ENCODE measurements at places on chromosomes 2 and 18.
A peak's percentile ranks its signal among the peaks of the same experiment; 100 is the strongest.

DNA sequence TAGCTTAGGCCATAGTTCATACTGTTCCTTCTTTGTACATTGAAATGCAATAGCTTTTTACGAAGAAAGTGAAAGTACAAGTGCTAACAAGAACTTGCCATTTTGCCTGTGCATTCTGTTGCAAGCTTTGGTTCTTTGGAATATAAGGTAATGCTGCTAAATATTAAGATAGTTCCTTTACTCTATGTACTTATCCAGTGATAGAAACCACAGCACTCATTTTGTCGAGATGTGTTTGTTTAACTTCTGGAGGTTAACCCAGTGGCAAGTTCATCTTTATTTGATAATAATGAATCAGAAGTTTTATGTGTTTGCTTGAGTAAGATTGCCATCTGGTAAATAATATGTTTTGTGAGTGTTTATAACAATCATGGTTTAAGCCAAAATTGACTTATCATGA lies 373.1 kb upstream of the FANCL start:
- no peak for DNase-seq

DNA sequence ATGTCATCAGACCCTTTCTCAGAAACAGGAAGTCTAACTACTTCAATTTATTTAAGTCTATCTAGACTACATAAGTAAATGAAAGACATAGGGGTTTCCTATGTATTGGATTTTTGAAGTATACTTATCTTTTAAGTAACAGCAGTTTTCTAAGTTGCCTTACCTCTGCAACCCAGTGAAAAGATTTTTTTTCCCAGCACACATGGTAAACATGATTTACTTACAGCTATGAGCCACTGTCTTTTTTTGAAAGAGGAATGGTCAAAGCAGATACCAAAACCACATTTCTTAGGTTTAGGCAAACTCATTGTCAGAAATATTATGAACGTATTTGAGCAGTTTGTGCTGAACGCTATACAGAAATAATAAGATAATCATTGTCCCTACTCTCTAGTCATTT lies 78.7 kb upstream of the OTX1 start:
- no peak for DNase-seq

DNA sequence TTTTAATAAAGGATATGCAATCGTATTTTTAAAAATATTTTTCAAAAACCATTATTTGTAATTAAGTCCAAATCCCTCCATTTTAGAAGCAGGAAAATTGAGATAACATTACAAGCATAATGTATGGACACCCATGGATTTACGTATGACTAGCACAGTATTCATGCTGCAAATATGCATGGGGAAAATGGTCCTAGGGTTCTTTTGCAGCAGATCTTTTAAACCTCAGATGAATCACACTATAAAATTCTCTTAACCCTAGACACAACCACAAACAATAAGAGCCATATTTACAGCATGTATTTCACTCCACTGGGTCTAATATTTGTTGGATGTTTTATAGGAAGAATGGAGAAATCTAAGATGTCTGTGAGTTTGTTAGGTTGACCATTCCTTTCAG lies 453.4 kb downstream of the TGIF1 start:
- DNase-seq: no peak

DNA sequence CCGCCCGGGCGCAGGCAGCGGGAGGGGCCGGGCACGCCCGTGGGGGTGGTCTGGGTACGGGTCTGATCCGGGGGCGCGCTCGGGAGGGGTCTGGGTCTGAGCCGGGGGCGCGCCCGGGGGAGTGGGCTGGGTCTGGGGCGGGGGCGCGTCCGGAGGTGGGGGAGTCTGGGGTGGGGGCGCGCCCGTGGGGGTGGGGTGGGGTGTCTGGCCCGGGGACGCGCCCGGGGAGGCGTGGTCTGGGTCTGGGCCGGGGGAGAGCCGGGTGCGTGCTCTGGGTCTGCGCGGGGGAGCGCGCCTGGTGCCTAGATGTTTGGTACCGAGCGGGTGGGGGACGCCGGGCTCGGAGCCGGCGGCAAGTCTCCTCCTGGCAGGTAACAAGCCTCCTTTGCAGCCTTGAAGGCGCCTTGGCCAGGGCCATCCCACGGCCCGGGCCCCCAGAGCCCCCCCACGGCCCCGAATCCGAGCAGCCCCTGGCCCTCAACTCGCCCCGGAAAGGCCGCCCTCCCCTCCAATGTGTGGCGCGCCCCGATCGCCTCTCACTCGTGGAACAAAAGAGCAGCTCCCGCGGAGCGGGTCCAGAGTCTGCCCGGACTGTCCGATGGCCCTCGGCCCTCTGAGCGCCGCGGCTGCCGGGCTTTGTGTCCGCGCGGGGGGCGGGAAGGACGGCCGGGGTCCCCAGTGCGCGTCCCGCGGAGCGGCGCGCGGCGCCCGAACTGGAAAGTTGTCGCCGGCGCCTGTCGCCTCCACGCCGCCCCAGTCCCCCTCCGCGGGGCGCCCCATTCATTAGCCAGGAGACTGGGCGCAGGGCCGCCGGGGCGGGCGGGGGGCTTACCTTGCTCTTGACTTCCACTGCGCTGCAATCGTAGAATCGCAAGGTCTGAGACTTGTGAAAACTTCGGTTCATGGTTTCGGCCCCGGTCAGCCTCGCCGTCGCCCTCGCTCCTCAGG lies 595 bp downstream of the PARD6G start:
- DNase-seq: no peak

- peak; percentile 15 for DNase-seq
These were observed 1.0 kb upstream of the B4GALT6 start for GRCh38 chr18:31685097-31686082.

GRCh38 chr2:201132518-201132917 lies 16.6 kb downstream of the CFLAR start:
- no peak for DNase-seq

DNA sequence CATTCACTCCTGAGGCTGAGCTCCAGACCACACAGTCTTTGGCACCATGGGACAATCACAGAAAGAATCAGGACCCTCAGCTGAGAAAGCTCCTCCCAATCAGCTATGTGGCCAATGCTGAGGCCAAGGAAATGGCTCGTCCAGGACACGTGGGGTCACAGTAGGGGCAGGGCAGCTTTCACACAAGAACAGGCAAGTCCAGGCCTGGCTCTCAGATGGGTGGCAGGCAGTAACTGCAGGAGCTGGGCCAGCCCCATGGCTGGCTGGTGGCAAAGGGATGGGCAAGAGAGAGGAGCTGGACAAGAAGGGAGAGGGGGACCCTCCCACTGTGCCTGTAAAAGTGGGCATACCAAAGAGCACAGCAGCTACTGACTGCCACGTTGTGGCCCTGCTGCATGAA lies 12.2 kb upstream of the EDAR start:
- no peak for DNase-seq

GRCh38 chr18:10379522-10379921 lies 74.9 kb upstream of the APCDD1 start:
- no peak for DNase-seq

DNA sequence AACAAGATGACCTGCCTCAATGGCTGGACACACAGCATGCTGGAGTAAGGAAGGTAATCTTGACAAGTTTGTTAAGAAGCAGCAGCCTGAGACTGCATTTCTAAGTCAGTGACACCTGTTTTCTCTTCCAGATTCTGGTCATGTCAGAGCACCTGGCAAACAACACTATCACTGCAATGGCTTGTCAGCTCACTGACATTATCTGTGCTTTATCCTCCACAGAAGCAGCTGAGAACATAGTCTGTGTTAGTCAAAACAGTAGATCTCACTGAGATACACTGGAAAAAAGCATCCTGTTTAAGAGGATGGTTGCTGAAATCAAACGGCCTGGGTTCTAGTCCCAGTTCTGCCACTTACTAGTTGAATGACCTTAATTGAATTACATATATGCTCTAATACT lies 355.2 kb downstream of the RIT2 start:
- no peak for DNase-seq

DNA sequence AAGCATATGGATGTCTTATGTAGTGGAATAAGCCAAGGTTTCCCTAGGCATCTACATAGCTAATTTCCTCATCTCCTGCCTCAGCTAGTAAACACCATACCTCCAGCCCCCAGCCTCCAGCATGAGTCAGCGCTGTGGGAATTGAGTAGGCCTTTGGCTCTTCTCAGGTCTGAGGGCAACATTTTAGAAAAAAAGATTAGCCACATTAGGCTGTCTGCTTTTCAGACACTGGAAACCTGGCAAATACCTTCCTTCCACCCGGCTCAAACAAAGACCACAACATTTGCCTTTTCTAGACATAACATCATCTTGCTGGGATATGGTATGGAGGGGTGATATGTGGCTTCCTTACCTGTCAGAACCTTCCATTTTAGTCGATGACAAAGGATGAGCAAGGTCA lies 6.1 kb upstream of the CCDC195 start:
- no peak for DNase-seq

- no peak for DNase-seq
These were observed 60.8 kb upstream of the GLS start for GRCh38 chr2:190819840-190820301.

GRCh38 chr2:102975996-102976975 lies 214.5 kb downstream of the TMEM182 start:
- no peak for DNase-seq

GRCh38 chr18:22676423-22676822 lies 256.7 kb upstream of the RBBP8 start:
- DNase-seq: no peak

DNA sequence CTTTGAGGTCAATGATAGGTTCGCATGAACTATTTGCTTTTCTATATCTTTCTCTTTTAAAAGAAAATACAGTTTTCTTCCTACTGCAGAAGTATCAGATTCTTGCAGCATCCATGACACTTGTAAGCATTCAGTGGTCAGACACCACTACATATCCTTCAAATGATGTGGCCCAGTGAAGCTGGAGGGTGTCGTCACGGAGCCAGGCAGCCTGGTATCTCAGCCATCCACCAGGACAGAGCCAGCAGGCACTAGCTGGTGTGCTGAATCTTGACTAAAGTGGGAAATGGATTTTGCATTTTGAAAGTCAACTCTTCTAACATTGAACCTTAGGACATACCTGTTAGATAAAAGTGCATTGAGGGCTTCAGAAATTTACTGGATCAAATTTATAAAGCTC lies 5.4 kb downstream of the KLHL14 start:
- DNase-seq: no peak

- no peak for DNase-seq
These were observed 22.4 kb downstream of the NCOA1 start for GRCh38 chr2:24513281-24514071.

GRCh38 chr2:69525261-69525660 lies 88.0 kb upstream of the NFU1 start:
- no peak for DNase-seq

DNA sequence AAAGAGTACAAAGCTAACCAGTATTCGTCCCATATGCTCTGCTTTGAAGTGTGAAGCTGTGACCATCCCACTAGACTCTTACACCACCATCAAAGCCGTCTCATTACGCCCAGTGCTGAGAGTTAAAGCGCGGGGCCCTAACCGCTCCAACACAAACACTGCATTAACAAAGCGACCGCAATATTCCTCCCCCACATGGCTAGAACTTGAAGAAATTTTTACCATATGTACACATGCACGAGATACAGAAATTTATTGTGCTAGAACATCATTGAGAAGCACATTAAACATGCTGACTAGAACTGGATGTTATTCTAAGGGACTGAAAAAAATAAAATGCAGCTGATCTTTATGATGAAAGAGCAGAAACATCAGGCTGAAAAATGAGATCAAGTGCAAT lies 20.5 kb downstream of the FTCDNL1 start:
- DNase-seq: no peak

GRCh38 chr18:79630281-79631095 lies 49.1 kb upstream of the CTDP1 start:
- no peak for DNase-seq

DNA sequence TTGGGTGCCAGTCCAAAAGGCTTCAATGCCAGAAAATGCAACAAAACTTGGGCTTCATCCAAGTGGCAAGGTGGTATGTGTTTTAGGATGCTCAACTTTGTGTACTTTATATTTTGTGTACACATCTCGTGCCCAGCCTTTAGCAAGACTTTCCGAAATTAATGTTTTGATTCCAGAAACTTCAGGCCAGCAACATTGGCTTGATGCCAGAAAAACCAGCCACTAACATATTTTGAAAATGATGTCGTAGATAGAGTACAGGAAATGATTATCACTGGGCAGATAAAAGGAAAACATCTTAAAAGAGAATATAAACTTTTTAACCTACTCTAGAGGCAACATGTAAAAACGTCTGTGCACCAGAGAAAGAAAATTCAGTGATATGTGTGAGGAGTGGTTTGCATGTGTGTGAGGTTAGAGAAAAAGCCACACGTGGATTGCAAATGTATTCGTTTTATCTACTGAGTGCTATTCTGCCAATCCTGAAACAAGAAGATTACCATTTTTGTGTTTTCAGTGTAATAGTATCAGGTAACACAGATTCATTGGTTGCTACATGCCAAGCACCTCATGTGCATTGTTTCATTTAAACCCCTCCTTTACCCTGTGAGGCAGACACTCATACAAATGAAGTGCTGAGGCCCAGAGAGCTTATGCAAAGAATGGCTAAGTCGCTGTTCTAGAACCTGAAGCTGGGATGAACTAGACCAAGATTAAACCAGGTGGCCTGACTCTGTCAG lies 264.8 kb downstream of the C1D start:
- DNase-seq: no peak

GRCh38 chr2:24471662-24472061 lies 19.4 kb upstream of the NCOA1 start:
- DNase-seq: no peak

GRCh38 chr2:29129586-29130281 lies 14.5 kb downstream of the CLIP4 start:
- no peak for DNase-seq

DNA sequence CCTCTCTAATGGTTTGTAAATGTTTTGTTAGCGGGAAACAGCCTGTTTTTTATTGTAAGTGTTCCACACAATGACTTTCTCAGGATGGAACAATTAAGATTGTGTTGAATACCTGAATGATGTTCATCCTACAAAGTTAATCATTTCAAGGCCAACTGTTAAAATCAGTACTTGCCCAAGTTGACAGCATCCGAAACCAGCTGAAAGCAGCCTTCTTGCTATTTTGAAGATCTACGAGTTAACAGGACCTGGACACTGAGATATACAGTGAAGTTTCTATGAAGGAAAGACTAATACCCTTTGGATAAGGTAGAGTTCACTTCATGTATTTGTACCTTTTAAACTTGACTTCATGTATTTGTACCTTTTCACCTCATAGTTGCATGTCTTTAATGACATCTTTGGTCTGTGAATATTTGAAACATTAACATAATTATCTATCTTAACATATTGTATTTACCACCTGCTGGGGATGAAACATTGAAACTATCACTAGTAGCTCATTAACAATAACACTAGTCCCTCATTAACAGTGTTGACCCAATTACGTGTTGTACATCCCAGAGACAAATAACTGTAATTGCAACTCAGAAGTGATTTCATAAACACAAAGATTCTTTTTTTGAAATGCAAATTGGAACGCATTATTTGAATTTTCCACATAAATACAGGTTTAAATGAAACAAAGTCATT lies 556.0 kb upstream of the MEX3C start:
- no peak for DNase-seq

GRCh38 chr2:202423139-202423538 lies 47.0 kb downstream of the BMPR2 start:
- DNase-seq: no peak
